ENCODE measurements at places on chromosomes 5 and 9. TPM values are rescaled to one million over a fixed set of nuclear protein-coding genes. Genes with fewer than 3 reads are reported as not detected.

DNA sequence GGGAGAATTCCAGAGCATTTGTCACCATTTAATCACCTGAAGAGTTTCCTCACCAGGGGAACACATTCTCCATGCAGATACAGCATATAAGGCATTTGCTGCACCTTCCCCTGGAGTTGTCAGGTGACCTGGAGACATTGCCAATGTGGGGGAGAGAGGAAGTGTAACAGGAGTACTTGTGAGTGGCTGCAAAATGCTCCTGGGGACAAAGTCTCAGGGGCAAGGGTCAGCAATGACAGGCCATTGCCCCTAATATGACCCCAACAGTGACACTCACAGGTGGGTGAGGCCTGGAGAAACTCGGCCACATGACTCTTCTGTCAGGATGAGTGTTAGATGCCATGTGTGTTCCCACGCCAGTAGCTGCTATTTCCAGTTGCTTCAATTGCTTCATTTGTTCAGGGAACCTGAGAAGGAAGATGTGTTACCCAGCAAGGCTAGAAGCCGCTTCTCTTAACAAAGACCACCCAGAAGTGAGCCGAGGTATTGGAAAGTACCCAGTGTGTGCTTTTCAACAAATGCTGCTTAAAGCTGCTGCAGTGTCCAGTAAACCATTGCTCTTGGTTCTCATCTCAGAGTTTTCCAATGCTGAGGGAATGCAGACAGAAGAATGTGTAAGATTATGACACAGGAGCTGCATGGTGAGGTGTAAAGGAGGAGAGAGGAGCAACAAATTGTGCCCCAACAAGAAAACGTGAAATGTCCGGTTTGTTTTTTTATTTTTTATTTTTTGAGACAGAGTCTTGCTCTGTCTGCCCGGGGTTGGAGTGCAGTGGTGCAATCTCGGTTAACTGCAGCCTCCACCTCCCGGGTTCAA, 128.2 kb upstream of the SLC44A1 start:
- DNase-seq, result no peak

OR13C4 gene
- not detected for total RNA-seq

DNA sequence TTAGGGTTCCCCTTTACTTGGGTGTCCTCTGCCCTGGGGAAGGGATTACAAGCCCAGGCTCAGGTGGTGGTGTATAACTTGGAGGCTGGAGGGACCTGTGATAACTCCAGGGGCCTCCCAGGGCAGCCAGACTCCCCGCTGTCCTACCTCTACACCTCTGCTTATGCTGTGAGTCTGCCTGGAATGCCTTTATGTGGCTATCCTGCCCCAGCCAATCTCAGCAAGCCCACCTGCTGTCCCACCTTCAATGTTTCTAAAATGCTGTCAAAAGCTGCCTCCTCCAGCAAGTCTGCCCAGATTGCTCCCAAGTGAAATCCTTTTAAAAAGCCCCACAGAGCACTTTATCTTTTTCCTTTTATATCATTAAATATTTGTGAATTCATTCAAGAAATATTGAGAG, 39.3 kb downstream of the DAB2IP start:
- DNase-seq, result no peak

DNA sequence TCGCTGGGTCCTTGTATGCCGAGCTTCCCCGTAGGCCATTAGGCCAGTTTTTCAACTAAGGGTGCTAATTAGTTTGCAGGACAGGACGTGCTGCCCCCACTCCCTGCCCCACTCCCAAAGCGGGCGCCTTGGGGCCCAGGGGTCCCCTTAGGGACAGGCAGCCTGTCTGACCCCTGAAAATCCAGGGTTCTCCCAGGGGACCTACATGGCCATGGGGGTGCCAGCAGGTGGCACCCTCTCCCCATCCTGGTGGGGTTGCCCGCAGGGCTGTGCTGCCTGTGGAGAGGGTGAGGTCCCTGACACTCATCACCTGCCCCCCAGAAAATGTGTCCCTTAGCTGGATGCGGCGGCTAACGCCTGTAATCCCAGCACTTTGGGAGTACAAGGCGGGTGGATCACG, 8.5 kb upstream of the CCDC187 start:
- DNase-seq, result no peak

TMEM141 gene
- total RNA-seq, result 15.9 TPM

PCA3 gene
- 0.16 TPM for total RNA-seq

DNA sequence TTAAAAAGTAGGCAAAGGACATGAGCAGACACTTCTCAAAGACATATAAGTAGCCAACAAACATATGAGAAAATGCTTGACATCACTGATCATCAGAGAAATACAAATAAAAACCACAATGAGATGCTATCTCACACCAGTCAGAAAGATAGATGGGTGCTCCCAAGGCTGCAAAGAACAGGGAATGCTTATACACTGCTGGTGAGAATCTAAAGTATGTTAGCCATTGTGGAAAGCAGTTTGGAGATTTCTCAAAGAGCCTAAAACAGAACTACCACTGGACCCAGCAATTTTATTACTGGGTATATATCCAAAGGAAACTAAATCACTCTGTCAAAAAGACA, 154.2 kb downstream of the NDUFS4 start:
- no peak for DNase-seq

DNA sequence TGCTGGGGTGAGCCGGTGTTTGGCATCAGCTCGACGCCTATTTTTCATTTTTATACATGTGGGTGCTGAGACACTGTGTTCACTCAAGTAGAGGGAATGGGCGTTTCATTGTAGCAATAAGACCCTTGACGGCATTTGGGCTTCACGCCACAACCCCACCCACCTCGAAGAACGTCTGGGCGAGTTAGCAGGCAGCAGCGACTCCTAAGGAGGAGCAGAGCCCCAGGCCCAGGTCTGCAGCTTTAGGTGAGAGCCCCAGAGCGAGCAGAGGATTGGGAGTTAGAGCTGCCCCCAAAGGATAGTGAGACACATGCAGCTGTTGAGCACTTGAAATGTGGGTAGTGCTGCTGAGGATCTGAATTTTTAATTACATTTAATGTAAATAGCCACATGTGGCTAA, 1.6 kb upstream of the ZFP62 start:
- DNase-seq, result no peak

GRCh38 chr5:111453747-111454146, 58.6 kb downstream of the STARD4 start:
- DNase-seq, result no peak

DNA sequence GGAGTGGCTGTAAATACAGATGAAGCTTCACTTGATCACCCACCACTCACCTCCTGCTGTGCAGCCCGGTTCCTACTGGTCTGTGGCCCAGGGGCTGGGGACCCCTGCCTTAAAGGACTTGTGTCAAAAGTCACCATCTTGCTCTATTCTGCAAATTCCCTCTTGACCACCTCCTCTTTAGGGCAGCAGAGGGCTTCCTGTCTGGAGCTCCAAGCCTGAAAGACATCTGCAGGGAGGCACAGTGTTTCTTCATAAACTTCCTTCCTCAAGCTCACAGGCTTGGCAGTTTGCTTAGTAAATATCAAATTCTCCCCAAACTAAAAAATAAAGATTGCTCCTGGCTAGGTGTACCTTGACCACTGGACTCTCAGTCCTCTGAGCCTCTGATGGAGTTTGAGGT, 104.4 kb downstream of the FRMD3 start:
- no peak for DNase-seq

DNA sequence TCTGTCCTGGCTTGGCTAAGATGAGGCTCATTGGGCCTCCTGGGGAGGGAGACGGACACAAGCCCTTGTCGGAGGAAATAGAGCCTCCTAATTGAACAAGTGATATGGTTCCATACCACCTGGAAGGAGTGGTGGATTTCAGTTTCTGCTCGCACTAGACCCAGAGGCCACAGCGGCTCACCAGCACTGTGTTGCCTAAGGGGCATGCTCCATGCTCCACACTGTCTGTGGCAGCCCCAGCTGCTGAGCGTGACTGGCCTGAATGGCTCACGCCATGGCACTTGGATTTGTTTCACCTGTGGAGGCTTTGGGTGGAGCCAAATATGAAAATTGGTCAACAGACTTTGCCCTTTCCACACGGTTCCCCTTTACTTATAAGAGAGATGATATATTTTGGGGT, 181.1 kb downstream of the HSPA4 start:
- DNase-seq, result no peak

DNA sequence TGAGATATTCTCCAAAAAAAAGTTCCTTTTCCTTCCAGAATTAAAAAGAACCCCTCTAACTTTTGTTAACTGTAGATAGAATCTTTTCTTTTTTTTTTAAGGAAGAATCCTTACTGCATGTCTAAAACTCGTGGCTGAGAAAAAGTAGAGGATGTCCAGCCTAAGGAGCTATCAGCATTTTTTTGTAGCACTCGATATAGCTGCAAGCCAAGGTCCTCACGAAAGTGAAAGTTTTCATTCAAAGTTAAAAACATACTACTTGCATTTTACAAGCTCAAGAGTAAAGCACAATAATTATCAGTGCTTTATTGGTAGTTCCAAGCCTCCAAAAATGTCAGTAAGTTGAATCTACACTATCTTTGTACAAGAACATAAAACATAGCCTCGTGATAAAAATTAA, 28.7 kb upstream of the ZSWIM6 start:
- no peak for DNase-seq

CEP78 gene
- total RNA-seq, result 62.1 TPM

DNA sequence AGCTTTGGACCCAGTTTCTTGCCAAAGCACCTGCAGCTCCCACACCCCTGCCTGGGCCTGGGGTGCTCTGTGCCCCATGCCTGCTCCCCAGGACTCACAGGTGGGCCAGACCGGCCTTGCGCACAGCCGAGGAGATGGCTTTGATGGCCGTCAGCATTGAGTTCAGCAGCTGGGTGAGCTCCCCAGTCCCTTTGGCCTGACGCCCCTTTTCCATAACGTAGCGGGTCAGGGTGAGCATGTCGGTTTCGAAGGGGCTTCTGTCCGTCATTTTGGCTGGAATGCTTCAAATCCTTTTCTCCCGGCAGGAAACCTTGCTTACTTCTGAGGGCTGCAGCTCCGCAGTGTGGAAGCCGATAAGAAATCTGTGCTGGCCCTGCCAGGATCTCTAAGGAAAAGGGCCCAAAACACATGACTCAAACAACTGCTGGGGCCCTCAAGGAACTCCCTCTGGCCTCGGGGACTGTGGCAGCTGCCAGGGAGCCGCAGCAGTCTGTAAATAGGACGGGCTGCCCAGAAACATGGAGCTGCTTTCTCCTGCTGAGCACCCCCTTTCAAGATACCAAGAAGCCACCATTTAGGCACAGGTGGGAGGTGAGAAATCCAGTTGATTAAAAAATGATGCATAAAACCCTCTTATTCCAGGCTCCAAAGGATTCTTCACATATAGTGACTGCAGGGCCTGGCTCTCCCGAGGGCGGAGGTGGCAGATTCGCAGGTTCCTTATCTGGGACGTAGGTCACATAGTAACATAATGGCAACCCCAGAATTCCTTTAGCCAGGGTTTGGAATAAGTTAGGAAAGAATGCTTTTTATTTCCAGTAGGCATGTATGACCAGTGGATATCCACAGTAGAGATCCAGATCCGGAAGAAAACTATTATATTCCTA, at the start of gene FBP2:
FBP2 (minus strand) TSS at position 366 of the 887 bp plus-strand sequence; CDS start at position 268, 98 bp downstream.
- DNase-seq, result no peak

DMRT3 gene
- total RNA-seq, result 0.16 TPM

- no peak for DNase-seq
These were observed 3.1 kb upstream of the EEIG1 start for GRCh38 chr9:127983847-127984289.
